NCI-H345 (cell line): ENCODE measurements at places on chromosomes 6 and 20.
A peak's percentile ranks its signal among the peaks of the same experiment; 100 is the strongest.

DNA sequence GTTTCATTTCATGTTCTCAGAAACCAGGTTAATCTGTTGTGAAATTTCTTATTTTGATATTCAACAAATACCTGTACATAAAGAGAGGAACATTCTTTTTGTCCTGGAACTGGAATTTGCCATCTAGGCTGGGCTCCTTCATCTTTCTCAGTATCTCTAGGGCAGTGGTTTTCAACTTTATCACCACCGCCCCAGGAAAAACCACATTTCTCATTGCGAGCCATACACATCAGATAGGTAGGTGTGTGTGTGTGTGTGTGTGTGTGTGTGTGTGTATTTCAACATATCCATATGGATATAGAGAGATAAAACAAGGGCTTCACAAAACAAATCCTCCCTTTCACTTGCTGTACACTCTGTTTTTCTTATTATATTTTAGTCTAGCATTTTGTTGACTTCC is 24.1 kb downstream of the BFSP1 start:
- no peak for DNase-seq

DNA sequence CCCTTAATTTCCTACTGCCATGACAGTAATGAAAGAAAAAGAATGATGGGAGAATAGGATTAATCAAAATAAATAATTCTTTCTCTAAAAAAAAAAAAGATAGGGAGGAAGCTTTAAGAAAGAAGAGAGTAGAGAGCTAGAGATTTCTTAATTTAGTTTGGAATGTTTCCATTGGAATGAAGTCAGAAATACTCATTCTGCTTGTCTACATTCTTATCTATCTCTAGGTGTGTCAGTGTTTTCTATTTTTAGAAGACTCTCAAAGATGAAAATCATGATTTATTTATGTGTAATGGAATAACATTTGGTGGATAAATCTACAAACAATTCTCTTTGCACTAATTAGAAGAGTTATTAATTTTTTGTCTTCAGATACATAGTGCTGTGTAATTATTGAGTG is 38.0 kb upstream of the HIVEP1 start:
- no peak for DNase-seq

DNA sequence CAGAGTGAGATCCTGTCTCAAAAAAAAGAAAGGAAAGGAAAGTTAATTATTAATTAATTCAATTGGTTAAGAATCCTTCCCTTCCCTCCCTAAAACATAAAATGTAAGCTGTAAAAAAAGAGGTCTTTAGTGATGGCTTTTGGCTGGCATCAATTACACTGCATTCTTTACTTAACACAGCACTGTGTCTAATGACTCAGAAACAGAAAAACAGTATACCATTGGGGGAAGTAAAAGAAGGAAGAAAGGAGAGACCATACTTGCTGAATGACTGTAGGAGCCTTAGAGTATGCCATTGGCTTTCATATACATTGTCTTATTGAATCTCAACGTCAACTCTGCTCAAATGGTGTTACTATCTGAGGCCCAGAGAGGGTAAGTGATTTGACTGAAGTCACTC is 18.3 kb upstream of the CITED2 start:
- DNase-seq: no peak

- no peak for DNase-seq
Measured at GRCh38 chr6:24052590-24052961, 73.4 kb upstream of the NRSN1 start.

DNA sequence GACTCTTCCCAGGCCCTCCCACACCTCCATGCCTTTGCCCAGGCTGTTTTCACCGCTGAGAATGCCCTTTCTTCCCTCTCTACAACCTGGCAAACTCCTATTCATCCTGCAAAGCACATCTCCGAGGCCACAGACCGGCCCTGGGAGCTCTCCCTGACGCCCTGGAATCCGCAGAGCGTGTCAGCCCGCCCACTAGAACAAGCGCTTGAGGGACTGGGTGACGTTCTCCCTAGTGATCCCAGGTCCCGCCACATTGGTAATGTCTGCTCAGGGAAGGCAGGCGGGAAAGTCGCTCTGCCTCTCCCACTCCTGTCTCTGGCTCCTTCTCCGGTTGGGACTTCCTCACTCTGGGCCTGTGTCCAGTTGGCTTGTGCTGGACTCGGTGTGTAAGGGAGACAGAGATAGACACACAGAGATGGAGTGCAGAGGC is 61.6 kb downstream of the SRC start:
- no peak for DNase-seq

- DNase-seq: peak; percentile 54
Measured at GRCh38 chr20:2524709-2525506, 11.5 kb upstream of the TMC2 start.

DNA sequence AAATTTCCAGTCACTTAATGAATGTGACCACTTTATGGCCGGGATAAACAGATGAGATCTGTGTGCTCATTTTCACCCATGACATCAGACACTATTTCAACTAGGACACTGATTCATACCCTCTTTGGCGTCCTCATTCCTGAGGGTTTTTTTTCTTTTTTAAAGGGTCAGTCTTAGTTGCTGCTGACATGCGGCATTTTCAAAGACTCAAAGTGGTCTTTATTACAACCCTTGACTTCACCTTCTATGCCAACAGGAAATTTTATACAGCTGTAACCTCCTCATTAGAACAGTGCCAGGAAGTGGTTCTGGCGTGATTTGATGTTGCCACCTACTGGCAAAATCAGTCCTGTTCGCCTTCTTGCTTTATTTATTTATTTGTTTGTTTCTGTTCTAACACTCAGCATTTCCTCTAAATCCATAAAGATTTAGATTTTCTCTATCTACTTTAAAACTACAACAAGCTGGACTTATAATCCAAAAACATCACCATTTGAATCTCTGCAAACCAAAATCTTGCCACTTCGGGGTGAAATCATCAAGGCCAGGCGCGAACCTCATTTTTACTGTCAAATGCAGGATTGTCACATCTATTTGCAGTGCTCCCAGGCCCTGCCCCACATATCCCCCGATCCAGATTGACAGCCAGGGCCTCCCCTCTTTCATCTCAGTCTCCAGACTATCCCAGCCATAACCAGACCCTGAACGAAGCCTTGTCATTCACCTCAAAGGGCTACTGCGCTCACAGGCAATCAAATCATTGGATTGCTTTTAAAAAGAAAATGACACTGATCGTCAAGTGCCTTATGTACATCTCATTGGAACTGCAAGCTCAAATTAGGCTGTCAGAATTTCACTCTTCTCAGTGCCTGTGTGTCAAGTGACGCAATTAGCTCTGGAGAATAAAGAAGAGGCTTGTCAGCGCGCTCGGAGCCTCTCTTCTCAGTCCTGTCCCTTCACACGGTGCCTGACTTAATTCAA is 77.5 kb downstream of the C6orf118 start:
- DNase-seq: peak; percentile 8

GRCh38 chr6:36642913-36643817 is 35.3 kb upstream of the CDKN1A start:
- DNase-seq: no peak

DNA sequence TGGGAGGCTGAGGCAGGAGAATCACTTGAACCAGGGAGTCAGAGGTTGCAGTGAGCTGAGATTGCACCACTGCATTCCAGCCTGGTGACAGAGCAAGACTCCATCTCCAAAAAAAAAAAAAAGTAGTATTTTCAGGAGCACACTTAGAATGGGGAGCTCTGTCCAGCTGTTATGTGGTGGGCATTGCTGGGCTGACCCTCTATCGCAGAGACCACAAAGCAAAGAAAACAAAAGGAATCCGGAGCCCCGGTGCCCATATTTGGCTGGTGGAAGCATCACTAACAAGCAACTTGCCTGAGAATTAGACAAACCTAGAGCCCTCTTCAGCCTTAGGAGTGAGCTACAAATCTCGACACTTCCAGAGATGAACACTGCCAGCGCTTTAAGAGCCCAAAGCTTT is 137.3 kb upstream of the GPR6 start:
- no peak for DNase-seq
